Stimulated activated CD4-positive, alpha-beta T cell treated with anti-CD3 and anti-CD28 coated beads, Interleukin-4, amount 100 ng/mL, for 1 hour (primary cell): ENCODE measurements at places on chromosomes 6 and 20.

GRCh38 chr6:97849390-97849789 is 566.4 kb upstream of the MMS22L start:
- DNase-seq = no peak

DNA sequence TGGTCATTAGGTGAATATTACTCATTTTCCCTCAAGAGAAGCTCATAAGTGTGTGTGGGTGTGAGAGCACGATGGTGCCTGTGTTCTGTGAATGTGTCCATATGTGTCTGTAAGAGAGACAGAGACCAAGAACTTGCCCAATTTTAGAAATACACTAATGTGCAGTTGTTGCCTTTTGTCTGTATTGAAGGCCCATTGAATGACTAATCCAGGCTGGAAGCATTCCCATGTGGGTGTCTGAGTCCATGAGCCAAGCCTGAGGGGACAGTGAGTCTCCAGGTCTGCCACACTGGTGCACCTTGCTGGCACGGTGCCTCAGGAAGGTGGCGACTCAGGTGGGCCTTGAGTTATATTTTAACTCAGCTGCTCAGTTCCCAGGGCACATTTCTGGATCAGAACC is 25.5 kb upstream of the ASXL1 start:
- DNase-seq = no peak

DNA sequence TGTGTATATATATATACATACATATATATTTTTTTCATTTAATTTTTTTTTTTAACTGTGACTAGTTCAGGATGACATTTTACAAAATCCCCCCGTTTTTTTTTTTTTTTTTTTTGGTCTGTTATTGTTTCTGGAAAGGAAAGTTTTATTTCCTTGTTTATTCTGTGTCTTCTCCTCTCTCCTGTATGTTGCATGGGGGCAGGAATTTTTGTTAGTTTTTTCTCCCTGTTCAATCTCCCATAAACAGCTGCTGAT is 32.4 kb upstream of the TXLNB start:
- DNase-seq = no peak

GRCh38 chr6:90388395-90388794 is 91.8 kb upstream of the BACH2 start:
- DNase-seq = peak; percentile 33

DNA sequence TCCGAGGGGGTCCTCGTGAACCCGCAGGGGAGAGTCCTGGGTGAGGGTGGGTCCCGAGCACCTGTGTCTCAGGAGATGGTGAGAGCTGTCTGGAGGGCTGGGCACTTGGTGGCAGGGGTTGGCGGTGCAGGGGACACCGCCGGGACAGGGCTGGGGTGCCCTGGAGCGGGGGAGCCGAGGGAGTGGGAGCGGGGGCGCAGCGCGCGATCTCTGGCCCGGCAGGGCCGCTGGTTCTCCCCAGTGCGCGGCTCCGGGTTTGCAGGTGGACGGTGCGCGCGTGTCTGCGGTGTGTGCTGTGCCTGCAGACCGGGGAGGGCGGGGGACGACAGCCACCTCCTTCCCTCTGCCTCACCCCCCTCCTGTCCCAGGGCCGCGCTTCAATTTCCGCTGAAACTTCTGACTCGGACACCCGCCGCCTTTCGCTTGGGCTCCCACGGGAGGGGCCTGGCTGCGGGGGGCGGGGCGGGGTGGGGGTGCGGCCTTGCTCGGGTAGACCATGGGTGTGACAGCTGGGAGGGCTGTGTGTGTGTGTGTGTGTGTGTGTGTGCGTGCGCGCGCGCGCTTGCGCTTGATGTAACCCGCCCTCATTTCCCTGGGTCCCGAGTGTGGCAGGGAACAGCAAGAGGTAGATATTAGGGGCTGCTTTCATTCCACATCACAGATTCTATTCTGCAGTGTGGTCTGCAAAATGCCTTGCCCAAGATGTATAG is 1.2 kb downstream of the TRIB3 start:
- peak; percentile 61 for DNase-seq

DNA sequence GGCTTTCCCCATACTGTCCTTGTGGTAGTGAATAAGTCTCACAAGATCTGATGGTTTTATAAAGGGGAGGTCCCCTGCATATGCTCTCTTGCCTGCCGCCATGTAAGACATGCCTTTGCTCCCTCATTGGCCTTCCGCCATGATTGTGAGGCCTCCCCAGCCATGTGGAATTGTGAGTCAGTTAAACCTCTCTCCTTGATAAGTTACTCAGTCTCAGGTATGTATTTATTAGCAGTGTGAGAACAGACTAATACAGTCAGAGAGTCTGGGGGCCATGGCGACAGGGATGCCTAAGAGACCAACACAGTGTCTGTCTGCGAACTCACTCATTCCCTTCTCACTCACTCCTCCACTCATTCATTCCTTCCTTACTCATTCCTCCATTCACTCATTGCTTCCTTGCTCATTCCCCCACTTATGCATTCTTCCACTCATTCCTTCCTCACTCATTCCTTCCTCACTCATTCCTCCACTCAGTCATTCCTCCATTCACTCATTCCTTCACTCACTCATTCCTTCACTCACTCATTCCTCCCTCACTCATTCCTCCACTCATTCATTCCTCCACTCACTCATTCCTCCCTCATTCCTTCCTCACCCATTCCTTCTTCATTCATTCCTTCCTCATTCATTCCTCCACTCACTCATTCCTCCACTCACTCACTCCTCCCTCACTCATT is 137.5 kb upstream of the AGPAT4 start:
- DNase-seq = no peak

- no peak for DNase-seq
Observed at GRCh38 chr6:42966571-42966970, 6.0 kb downstream of the GNMT start.

- DNase-seq = no peak
Observed at GRCh38 chr20:63454731-63455567, 17.5 kb downstream of the KCNQ2 start.

- no peak for DNase-seq
Observed at GRCh38 chr6:135314543-135314942, 133.4 kb downstream of the MYB start.

DNA sequence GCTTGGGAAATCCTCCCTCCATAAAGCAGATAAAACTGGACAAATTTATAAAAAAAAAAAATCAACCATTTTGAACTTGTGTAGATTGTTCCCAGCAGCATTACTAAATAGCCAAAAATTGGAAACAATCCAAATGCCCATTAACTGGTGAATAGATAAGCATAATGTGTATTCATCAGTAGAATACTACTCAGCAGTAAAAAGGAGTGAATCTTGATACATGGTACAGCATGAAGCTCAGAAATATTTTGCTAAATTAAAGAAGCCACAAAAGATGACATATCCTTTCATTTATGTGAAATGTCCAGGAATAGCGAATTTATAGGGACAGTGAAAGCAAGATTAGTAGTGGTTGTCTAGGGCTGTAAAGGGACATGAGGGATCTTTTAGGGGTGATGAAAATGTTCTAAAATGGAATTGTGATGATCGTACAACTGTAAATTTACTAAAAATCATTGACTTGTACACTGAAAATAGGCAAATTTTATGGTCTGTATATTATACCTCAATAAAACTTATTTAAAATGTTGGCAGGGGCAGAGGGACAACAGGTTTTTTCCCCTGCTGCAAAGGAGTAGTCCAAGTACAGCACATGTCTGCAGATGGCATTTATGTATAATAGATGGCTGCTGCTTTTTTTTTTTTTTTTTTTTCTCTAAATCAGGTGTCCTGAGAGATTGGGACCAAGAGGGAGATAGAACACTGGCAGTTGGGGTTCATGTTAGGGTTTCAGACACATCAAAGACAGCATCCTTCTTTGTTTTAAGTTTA is 59.5 kb downstream of the CBFA2T2 start:
- no peak for DNase-seq

DNA sequence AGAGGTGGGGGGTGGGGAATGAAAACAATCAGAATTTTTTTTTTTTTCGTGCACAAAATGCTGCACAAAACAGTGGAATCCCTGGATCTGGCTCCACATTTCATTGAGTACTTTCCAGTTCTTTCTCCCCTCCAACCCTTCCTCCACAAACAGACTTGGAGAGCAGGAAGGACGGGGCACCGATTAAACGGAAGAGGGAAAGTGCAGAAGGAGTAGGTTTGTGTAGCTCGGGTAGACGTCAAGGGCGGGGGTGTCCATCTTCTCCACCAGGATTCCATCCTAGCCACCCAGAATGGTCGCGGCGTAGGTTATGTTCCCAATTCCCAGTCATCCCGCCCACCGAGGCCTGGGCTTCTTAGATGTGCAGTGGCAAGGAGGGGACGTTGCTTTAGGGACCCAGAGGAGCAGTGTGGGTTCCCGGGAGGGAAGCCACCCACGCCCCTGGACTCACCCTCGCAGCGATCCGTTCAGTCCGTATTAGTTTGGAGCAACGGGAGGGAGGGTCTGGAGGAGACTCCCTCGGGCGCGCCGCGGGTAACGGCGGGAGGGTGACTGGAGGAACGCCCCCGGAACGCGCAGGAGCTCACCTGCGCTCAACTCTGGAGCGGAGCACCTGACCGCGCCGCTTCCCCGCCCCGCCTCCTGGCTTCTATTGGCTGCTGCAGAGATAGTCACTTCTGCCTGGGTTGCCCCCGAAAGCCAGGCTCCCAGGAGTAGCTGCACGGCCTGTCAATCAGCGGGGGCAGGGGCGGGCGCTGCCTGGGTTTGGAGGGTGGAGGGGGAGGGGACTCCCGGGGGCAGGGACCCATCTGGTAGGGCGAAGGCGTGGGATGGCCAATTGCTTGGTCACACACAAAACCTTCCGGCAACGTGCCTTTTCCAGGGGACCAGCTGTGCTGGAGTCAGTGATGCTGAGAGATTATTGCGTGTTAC is at the start of gene ENPP5:
Gene ENPP5, minus strand, starts transcription at position 624 of the 933 bp plus-strand sequence. CDS start 2,718 bp downstream, outside the sequence.
- peak; percentile 51 for DNase-seq

DNA sequence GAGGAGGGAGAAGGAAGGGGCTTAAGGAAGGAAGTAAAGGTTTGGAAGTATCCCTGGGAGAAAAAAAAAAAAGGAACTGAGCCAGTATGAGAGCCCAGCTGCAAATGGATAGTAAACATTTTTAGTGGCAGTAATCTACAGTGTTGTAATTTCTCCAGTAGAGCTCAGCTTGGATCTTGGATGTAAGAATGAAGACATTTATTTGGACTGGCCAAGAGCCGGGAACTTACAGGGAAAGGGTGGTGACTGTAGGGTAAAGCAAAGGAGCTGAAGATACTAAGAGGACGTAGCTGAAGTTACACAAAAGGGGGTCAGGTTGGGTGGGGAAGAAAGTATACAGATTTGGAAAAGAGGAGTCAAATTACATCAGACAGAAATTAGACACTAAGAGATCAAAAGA is 13.5 kb downstream of the EEF1E1 start:
- no peak for DNase-seq

GRCh38 chr6:14888575-14889000 is 357.3 kb upstream of the JARID2 start:
- no peak for DNase-seq

DNA sequence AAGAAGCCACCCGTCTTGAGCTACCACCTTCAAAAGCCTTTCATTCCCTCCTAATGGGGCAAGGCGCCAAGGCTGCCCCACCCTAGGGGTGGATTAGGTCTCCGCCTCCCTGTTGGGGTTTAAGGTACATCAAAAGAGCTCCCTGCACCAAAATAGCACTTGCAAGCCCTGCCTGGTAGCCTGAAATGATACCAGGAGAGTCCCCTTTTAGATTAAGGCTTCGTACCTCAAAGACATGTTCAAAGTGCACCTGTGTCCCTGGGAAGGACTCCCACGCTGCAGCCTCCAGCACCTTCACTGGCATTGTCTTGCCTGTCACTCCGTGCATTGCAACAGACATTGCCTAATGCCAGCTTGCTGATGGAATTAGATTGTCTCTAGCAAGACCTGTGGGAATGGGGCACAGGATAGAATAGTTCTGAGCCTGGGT is 15.7 kb upstream of the CDKN1A start:
- no peak for DNase-seq

GRCh38 chr6:113397236-113397635 is 459.9 kb upstream of the MARCKS start:
- DNase-seq = no peak

GRCh38 chr6:138013959-138014358 is 93.3 kb downstream of the PERP start:
- DNase-seq = no peak

DNA sequence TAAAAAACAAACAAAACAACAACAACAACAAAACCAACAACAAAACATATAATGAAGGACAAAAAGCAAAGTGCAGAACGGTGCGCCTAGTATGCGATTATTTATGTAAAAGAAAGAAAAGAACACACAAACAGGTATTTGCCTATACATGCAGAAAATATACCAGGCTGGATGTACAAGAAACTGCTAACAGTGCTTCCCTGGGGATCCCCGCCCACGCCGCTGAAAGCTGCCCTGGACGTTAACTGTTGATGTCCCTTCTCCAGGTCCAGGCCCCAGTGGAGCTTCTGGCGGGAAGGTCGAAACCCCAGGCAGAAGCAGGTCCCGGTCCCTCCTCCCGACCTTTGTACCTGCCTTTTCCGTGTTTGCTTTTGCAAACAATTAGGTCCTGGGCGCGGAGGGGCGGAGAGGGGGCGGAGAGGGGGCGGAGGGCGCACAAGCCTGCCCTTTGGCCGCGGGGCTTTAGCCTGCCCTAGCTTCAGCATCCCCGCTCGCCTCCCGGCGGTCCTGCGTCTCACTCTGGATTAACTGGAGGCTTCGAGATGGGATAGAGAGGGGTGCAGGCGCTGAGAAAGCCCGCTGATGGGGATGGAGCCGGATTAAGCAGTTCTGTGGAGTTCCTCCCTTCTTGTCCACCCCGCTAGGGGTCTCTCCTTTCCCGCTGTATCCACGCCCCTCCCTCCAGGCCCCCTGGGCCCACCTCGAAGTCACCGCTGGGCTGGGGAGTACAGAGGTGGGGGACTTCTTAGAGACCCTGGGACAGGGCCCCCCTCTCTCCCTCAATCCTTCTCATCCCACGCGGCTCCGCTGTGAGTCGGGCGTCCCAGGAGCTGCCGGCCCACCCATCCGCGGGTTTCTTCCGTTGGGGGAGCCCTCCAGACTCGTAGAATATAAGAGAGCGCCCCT is 8.2 kb upstream of the AHCY start:
- DNase-seq = no peak

DNA sequence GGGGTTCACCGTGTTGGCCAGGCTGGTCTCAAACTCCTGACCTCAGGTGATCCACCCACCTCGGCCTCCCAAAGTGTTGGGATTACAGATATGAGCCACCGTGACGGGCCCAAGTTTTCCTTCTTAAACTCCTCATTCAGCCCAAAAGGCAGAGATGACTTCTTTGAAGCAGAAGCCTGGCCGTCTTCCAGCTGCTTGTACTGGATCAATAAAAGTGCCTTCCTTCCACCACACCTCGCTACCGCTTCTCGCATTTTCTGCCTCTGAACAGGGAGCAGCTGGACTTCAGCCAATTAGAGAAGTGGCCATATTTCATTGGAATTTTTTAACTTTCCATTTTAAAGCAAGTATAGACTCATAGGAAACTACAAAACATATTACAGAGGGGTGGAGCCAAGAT is 241.1 kb downstream of the PREX1 start:
- no peak for DNase-seq

DNA sequence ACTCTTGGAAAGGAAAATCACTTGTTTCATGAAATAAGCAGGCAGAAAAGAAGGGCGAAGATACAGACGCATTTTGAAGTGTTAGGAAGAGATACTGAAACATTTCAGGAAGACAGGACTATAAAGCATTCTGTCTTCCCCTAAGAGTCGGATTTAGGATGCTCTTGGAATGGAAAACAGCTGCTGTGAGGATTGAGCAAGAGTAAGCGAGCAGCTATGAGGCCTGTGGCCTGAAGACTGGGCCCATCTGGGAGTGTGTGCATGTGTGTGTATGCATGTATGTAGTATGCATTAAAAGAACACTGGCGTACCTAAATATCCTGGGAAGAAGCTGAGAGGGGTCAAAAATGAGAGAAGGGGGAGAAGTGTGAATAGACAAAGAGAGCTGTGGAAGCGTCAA is 83.6 kb downstream of the SIM1 start:
- DNase-seq = no peak

- DNase-seq = no peak
Observed at GRCh38 chr6:33107641-33108040, 31.9 kb downstream of the HLA-DPB1 start.
